ENCODE measurements at places on chromosomes 12 and 14.

- DNase-seq, result no peak
These were observed 27.9 kb downstream of the HNRNPC start for GRCh38 chr14:21241218-21241819.

DNA sequence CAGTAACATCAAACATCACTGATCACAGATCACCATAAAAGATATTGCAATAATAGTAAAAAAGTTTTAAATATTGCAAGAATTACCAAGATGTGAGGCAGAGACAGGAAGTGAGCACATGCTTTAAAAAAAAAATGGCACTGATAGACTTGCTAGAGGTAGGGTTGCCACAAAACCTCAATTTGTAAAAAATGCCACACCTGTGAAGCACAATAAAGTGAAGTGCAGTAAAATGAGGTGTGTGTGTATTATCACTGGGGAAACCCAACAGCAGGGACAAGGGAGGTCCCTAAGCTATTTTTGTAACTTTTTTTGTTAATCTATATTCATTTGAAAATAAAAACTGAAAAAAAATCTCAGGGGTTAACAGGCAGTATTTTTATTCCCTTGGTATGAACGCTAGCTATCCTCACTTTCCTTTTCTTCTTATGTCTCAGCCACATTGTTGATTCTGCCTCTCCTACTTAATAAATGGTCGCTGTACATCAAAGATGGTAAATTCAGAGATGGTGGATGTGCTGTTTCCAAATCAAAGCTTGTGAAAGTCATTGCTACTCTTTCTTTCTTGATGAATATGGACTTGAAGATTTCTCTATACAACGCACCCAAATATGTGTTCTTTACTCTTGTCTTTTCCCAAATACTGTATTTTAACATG lies 14.0 kb upstream of the KLRD1 start:
- no peak for DNase-seq

GRCh38 chr14:50762931-50763300 lies 68.0 kb downstream of the NIN start:
- no peak for DNase-seq

GRCh38 chr12:52231305-52232202 lies 1.5 kb upstream of the KRT7 start:
- no peak for DNase-seq

DNA sequence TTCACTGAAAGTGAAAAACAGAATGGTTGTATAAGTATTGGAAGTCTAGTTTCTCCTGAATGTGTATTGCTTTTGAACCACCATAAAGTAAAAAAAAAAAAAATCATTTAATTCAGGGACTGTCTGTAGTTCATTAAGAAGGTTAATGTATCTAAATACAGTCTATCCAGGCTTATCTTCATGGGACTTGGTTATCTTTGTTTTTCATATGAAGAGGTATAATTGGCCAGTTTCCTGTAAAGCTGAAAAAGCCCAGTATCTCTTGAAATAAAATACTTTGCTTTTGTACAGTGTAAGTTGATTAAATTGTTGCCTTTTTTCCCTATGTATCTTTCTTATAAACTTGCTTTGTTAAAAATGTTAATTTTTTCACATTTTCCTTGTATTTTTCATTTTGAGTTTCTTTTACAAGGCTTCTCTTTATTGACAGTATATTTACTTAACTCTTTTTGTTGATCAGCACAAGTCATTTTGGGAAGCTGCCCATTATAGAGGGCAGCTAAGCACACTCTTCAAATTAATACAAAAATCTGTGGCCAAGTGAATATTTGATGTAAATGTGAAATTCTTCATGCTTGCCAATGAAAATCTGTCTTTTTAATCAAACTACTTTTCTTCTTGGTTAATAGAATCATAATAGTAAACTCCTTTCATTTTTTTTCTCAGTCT lies 156.0 kb downstream of the TMTC3 start:
- no peak for DNase-seq

All from CD4-positive, alpha-beta T cell treated with Interleukin-6 for 4 hours (primary cell).